GM04504 (cell line): ENCODE measurements at places on chromosomes 13 and 19.

GRCh38 chr19:20558571-20558970, 7.0 kb downstream of the ZNF737 start:
- DNase-seq, result no peak

DNA sequence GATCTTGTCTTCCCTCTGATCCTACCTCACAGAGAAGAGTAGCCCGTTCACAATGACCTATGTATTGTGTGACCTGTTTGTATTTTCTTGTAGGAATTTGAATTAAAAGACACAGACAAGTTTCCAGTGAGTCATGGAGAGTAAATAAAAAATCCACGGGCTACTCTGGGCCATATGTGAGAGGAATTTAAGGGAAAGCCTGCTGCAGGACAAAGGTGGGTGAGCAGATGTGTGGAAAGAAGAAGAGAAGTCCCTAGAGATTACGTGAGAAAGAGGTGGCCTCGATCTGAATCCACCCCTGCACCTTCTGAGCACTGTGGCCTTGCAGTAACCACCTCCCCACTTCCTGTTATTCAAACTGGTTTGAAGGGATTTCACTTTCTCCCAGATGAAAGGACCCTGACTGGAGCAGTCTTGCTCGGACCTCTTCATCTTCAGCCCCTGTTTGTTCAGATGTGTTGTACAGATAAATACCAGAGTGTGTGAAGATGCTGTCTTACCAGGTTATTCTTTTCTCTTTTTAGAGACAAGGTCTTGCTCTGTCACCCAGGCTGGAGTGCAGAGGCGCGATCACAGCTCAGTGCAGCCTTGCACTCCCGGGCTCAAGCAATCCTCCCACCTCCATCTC, 205.4 kb downstream of the PDS5B start:
- DNase-seq, result no peak

DNA sequence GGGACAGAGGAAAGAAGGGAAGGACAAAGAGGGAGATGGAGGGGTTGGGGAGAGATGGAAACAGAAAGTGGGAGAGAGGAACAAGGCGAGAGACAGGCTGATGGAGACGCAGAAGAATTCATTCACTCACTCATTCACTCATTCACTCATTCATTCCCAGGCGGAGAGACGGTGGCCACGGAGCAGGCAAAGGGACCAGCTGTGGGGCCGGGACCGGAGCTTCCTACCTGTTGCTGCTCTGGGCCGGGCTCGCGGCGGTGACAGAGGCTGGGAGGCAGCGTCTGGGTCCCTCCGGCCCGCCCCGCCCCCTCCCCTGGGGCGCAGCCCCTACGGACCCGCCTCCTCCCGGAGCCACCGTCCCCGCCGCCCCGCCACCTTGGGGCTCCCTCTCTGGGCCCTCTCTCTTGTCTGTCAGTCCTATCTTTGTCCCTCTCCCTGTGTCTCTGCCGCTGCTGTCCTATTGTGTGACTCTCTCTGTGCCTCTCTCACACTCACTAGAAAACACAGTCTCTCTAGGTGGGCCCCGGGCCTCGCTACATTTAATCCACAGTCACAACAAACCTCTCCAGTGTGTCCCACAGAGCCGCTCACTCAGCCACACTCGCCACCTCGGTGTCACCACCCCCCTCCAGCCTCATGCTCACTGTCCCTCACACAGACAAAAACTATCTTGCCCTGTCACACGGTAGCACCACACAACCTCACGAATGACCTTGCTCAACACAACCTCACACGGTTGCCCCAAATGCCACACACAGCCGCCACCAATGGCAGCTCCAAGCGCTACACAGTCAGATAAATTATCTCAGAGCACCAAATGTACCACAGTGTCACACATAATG, at the start of gene GNG8:
TSS of gene GNG8 (minus strand) at position 283 of the 842 bp plus-strand sequence. CDS start 1,520 bp downstream, outside the sequence.
- DNase-seq, result no peak

DNA sequence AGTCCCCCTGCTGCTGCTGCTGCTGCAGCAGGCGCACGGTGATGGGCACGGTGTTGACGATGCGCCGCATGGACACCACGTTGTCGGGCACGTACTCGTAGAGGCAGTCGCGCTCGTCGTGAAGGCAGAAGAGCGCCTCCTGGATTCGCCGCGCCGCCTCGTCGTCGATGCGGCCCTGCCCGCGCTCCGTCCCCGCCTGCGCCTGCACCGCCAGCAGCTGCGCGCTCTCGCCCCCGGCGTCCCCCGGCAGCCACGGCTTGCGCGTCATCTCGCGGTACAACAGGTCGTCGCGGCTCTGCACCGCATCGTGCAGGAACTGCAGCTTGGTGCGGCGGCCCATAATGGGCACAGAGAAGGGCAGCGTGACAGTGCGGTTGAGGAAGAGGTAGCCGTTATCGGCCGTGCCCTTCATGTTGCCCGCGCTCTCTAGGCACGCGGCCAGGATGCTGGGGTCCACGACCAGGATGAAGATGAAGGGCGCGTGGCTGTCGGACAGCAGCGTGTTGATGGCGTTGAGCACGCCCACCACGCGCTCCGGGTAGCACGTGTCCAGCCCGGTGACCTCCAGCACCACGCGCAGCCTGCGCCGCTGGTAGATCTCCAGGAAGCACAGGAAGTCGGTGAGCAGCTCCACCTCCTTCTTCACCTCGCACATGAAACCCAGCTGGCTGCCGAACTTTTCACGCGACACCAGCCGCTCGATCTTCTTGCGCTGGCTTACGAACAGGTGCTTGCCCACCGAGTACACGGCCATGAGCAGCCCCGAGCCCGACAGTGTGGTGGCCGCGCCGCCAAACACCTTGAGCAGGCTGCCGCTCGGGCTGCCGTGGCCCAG, 8.1 kb downstream of the NKPD1 start:
- DNase-seq, result no peak

DNA sequence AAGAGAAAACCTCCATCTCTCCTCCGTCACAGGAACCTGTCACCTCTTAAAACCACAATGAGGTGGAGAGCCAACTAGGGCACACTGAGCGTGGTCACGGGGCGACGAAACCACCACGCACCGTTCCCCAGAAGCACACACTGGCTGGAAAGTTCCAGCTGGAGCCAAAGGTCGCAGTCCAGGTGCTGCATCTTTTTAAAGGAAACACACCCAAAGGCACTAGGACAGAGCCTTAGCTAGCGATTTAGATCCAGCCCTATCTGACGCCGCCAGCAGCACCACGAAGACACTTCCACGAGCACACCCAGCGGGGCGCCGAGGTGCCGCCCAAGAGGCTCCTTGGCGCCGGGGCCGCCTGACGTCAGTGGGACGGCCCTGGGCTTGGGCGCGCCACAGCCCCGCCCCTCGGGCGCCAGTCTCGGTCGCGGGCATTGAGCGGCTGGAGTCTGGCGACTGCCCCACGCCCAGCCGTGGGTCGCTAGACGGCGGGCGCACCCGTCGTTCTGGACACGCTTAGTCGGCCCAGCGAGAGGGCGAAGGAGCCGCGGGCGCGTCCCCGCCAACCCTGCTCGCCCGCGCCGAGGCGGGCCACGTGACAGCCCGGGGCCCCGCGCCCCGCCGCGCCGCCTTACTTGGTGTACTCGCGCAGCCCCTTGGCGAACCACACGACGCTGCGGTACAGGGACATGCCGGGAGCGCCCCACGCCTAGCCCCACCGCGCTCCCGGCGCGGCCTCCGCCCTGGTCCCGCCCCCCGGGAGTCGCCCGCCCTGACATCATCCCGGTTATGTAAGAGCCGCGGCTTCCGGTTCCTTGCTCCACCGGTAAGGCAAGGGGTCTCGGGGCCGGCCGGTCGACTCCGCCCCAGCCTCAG, at the start of gene DHRS12:
TSS of gene DHRS12 (minus strand) at position 742 of the 873 bp plus-strand sequence. CDS start 4,504 bp downstream, outside the sequence.
- peak; percentile 58 for DNase-seq

- no peak for DNase-seq
These were observed 3.6 kb upstream of the HPN start for GRCh38 chr19:35037716-35038622.

DNA sequence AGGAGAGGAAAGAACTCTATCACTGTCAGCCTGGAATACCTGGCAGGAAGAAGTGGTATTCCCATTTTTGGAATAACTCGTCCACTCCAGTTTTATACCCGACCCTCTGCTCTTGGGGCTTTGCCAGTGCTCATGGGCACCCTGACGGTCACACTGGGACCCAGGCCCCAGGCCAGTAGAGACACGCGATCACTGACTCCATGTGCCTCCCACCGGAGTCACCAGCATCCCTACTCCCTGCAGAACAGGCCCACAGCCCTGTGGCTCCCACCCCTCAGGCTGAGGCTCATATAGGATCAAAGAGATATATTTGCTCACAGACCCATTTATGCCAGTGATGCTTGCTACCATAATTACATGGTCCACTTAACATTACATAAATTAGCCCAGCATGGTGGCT, 3.5 kb downstream of the GRTP1 start:
- no peak for DNase-seq

DNA sequence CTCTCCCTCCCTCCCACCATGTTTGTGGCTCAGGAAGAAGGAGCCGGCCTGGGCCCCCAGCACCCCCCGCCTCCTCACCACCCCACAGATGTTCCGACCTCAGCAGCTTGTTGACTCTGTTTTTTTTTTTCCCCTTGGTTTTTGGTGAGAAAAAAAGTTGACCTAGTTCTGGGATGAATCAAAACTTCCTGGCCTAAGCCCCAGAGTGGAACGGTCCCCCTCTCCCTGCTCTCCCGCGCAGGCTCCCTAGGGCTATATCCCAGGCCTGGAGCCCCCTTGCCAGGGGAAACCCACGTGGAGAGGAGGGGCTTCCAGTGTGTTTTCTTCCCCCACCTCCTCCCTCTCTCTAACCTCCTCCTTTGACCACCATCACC, 4.0 kb downstream of the COL5A3 start:
- peak; percentile 50 for DNase-seq

DNA sequence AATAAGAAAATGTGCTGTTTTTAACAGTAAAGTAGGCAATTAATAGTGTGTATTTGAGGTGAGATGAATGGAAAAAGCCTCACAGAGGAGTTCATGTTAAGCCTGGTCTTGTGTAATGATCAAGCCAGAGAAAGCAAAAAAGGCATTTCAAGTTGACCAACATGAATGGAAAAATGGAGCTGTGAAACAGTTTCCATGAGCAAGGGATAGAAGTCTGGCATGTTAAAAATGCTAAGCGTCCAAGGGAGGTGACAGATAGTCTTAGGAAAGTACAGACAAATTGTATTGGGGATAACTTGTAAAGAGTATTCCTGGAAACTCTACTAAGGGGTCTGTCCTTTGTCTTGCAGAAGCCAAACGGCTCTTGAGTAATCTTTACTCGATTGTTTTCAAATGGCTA, 506.8 kb upstream of the ATXN8OS start:
- no peak for DNase-seq

- no peak for DNase-seq
These were observed 7.2 kb downstream of the ZNF552 start for GRCh38 chr19:57807541-57807940.

DNA sequence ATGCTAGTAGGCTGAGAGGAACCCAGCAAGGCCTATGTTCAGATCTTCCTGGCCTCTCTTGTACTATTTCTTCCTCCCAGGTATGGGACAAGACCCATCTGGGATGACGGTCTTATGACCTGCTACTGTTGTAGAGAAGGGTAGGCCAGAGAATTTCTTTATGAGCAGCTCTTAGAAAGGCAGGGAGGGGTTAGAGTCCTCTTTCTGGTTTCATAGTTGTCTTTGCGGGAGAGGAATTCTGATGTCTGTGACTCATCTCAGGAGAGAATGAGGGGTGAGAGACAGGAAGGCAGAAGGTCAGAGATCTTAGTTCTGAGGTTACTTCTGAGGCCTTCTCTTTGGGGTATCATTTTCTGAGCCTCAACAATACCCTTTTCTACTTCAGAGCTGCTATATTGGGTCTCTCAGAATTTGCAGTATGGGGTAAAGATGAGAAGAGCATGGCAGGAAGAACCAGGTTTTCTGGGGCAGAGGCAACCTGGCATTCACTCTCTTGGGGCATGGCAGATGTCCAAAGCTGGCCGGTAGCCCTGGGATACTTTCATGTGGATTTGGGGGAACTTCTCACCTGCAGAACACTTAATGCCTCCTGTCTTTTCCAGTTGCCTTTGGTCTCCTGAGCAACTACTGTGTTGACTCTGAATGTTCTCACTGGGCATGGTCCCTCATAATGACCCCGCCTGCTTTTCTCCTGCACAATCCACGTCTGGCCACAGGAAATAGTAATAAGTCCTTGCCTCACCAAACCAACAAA, 154.4 kb downstream of the GGACT start:
- no peak for DNase-seq

- no peak for DNase-seq
These were observed 45.3 kb upstream of the ANKRD10 start for GRCh38 chr13:110960204-110960603.

GRCh38 chr19:6229216-6229913, 50.4 kb downstream of the MLLT1 start:
- no peak for DNase-seq

DNA sequence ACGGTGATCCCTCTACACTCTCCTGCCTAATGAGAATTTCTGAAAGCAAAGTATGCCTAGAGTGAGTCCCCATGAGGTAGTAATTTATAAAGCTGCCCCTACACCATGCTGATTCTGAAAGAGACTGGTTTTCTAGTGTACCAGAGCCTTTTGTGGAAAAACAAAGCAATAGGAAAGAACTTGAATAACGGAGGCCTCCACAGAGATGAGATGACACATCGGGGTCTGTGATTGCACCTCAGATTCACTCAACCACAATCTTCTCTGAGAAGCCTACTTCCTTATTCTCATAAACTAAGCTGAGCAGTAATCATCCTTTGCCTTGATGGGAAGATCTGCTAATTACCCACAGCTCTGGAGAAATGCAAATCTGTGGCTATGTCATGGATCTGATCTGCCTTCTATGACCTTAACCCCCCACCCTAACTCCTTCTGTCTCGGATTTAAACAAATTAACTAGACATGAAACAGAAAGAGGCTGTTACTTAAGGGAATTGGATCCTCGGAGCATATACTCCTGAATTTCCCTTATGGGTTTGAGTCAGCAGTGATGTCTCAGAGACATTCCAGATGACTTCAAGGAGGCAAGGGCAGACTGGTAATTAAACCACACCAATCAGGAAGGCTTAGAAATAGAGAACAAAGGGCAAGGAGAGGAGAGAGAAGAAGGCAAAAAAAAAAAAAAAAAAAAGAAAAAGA, 128.0 kb downstream of the DCT start:
- DNase-seq, result peak; percentile 48

DNA sequence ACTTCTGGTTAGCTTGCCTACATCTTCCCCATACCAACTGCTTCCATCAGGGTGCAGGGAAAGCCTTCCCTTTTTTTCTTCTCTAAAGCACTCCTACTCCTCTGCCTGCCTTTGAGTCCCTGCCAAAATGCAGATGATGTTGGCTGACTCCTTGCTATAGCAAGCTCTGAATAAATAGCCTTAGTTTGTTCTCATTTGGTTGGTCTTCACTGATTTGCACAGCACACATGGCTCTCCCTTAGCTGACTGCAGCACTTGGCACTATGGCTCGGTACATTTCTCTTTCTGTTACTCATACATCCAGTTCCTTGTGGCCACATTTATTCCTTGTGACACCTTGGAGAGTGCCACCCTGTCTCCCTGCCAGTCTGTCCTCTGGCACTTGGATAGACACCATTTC, 249.8 kb downstream of the DCLK1 start:
- no peak for DNase-seq
